Esophagus muscularis mucosa (tissue), 4 donors: ENCODE measurements at places on chromosomes 6 and 20.

DNA sequence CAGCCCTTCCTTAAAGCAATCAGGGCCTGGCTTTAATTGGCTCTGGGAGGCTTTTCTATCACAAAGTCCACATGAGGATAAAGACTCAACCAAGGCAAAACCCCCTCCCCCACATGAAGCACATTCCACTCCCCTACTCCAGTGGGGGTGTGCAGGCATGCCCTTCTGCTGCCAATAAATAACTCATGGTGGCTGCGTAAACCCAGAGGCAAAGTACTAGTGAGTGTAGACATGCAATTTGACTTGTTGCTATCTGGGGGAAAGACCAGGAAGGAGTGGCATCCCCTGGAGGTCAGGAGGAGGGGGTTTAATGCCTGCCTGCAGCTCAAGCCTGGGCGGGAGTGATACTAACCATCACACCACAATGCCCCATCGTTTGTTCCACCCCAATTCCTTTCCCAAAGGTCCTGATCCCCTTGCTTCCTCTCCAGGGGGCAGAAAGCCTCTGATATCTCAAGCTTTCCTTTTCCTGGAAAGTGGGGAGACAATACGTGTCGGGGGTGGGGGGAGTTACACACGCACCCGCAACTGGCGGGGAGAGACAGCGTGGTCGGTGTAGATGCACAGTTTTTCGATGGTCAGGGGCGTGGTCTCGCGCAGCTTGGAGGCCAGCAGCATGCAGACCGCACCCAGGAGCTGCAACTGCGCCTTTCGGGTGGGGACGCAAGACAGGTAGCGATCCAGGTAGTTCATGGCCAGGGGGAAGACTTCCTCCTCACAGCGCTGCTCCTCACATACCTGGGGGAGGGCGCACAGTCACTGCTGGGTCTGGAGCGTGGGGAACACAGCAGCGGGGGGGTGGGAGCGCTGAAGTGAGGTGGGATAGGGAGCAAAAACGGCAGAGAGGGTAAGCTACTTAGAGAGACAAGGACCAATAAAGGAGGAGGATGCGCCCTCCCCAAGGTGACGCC is 1.5 kb downstream of the CCND3 start:
- no peak for DNase-seq

- no peak for DNase-seq
These were observed 617.0 kb upstream of the AGPAT4 start for GRCh38 chr6:161890832-161891297.

GRCh38 chr6:135323202-135323668 is 142.1 kb downstream of the MYB start:
- no peak for DNase-seq

DNA sequence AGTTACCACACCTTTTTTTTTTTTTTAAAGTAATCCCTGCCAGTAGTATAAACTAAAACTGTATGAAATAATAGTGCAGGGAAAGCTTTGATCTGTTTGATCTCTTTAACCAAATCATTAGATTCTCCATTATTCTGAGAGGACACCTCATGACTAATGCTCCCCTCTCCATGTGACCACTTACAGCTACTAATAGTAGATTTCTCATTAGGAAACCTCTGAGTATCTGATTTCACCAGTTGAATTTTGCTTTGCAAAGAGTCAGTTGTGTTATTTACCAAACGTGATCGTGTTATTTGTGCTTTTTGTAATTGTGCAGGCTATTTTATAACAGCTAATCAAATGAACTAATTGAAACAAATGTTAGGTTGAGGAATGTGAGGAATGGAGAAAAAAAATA is 12.5 kb downstream of the CASP8AP2 start:
- DNase-seq: no peak
